ENCODE measurements at places on chromosomes 13 and 19.

DNA sequence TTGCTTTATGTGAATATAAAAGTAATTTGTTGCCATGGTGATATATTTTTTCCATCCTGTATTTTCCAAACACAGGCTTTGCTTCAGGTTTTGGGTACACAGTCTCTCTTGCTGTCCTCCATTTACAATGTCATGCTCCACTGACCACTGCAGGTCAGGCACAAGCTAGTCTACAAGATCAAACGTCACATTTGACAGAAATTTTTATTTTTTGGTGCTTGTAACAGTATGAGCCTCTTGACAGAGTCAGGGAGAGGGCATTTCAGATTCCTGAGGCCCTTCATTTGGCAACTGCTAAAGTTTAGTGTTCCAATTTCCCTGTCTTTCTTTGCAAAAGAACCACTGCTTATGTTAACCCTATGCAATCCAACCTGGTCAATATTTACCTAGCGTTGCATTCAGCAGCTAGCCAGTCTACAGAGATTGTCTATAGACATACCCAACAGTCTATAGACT, 175.0 kb downstream of the RFC3 start:
- no peak for DNase-seq

DNA sequence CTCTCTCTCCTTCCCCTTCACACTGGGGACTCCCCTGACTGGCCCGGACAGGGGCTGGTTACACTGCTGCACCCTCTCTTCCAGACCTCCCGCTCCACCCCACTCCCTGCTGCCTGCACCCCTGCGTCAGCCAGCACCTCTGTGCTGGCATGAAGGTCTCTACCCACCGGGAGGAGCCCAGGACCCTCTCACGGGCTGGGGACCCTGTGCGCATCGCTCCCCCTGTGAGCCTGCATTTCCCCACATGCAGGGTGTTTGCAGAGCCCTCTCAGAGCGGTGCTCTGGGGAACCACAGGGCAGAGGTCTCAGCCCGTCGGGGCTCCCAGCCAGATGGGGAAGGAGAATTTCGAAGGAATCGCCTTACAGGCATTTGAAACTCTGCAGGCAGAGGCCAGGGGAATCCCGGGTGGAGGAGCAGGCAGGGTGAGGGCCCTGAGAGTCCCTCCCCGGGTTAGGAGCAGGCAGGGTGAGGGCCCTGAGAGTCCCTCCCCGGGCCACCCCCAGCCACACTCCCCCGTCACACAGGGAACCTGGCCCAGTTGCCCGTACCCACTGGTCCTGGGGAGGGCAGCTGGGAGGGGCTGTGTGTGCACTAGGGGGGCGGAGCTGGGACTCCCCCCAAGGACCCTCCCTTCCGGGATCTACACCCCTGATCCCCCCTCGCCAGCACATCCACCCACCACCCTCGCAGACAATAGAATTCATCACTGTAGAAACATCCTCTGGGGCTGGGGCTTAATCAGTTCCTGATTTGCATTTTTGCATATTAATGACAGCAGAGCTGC, 16.3 kb upstream of the TCF3 start:
- no peak for DNase-seq

DNA sequence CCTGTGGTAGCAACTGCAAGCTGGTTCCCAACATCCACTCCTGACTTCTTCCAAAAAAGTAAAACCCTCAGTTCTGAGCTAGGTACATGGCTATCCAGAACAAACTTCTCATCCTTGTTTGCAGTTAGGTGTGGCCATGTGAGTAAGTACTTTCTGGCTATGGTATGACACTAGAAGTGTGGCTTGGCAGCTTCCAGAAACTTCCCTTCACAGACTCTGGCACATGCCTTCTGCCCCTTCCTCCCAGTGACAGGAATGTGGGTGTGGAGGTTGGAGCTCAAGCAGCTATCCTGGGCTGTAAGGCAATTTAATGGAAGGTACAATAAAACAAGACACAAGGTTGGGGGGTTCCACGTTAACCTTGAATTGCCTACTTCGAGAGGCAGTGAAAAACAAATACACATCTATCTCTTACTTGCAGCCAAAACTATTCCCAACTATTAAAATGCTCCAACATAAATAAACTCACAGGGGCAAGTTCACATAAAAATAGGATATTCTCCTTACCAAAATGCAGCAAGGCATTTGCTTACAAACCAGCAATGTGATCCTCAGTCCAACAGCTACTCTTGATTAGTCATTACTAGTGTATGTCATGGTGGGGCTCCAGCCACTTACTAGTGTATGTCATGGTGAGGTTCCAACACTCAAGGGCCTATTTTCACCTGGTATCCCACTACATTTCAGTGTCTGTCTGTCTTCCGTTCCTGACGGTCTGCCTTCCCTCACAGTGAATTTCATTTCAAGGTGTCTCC, 3.1 kb downstream of the SMG9 start:
- no peak for DNase-seq

DNA sequence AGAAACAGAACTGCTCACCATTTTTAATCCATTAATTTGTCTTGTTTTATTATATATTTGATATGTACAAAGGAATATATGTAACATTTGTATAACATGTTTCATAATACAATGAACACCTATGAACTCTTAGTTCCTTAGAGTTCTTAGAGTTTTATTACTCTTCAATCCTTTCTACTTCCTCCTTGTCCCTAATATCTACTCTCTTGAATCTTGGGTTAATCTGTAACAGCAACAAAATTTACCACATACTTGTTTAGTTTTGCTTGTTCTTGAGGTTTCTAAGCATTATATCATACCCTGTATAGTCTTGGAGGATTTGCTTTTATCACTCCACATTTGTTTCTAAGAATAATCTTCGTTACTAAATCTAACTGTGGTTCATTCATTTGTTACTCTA, 151.4 kb downstream of the PDS5B start:
- DNase-seq = no peak

GRCh38 chr13:101258071-101258470, 158.2 kb downstream of the NALCN start:
- DNase-seq = no peak

GRCh38 chr19:38478273-38478971, 44.9 kb downstream of the RYR1 start:
- DNase-seq = no peak

- DNase-seq = no peak
Measured at GRCh38 chr19:17296976-17297375, 6.2 kb downstream of the ABHD8 start.

DNA sequence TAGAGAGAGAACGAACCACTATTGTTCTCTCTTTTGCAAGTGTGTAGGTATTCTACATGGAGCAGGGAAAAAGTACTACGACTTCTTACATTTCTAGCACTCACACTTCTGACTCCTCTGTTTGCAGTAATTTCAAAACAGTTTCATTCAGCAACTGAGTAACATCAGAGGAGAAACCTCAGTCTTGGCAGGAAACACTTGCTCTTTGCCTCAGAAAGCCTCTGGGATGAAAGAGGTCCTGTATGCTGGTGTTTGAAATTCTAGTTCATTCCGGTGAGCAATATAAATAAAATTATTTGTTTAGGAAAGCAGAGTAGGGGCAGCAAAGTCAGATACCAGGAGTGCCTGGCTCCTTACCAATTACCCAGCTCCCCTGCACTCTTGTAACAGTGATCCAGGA, 595.5 kb downstream of the TBC1D4 start:
- DNase-seq = no peak

Measured in hematopoietic multipotent progenitor cell treated with erythropoietin and hydrocortisone succinate and interleukin-3 and kit ligand, for 15 days (in vitro differentiated cells).